NCI-H1694 treated with DMSO at 0.1 percent for 48 hours (cell line): ENCODE measurements at places on chromosomes 3 and 15.

DNA sequence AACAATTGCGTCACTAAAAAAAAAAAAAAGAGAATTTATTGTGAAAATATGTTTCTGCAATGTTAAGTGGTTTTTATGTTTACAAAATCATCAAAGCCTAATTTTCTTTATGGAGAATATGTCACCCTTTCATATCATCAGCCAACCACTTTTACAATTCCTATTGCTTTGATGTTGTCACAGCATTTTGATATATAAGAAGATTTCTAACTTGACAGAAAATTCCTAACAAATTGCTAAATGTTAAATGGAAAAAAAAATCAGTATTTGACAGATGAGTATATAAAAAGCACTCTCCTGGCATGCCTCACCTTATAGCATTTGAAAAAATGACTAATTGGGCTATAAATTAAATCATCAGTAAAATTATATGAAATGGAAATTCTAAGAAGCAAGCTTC, 1457.3 kb upstream of the ALCAM start:
- DNase-seq: no peak

DNA sequence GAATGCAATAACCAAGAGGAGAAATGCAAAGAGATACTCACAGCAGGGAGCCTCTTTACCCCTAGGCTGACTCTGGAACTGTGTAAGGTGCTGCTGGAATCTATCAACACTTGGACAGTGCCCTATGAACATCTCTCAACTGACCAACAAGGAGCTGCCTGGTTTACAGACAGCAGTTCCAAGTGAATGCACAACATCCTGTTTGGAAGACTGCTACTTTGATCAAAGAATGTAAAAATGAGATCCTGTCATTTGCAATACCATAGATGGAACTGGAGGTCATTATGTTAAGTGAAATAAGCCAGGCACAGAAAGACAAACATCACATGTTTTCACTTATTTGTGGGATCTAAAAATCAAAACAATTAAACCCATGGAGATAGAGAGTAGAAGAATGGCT, 136.3 kb downstream of the IMPG2 start:
- DNase-seq: no peak

DNA sequence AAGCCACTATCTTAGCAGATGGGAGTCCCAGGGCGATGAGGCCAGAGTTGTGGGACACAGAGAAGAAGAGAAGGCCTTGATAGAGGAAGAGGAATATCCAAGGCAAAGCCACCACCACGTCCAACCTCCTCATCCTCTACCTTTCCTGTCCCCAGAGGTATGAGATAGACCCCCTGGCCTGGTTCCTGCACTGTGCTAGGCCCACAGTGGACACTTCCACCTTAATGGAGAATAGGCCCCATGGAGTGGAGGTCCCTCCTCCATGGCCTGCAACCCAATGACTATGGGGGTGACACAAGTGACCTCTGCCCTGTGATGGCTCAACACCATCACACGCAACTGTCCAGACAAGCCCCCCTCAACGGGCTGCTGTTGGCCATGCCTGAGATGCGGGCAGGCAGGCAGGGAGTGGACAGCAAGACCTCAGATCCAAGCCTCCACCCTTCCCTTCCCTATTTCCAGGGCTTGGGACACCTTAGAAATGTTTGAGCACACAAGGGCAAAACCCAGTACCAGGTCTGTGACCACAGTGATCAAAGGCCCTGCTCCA, 36.8 kb downstream of the GRAMD2A start:
- DNase-seq: no peak

GRCh38 chr3:169272532-169272931, 391.0 kb downstream of the MECOM start:
- DNase-seq: no peak

DNA sequence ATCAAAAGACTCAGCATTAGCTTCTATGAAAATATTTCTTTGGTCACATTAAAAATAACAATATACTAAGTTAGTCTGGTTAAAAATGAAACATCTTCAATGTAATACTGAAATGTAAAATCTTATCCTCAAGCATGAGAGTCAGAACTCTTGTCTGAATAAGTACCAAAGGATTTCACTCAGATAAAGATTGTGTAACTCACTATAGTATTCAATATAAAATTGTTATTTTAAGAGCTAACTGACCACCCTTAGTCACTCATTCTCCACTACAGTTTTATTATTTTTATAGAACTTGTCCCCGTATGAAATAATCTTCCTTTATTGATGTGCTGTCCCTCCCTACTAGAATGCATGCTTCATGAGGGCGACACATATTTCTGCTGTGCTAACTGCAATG, 426.3 kb downstream of the MECOM start:
- DNase-seq: no peak
